NCI-H1436 treated with DMSO at 0.1 percent for 48 hours (cell line): ENCODE measurements at places on chromosomes 2 and 18.

DNA sequence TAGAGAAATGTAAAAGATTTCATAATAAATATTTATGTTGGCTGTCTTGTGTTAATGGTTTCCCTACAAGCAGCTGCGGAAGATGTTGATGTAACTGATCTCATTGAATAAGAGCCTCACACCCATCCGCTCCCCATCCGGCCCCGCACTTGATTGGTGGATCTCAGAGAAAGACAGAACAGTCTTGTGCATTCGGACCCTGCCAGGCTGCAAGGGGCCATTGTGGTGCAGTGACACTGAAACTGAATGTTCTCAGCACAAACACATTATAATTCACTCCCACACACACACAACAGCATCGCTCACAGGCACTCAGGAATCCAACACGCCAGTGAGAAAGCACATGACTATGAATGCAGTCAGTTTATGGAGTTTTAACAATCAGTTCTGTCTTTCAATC lies 47.8 kb downstream of the PRELID3A start:
- DNase-seq = no peak

DNA sequence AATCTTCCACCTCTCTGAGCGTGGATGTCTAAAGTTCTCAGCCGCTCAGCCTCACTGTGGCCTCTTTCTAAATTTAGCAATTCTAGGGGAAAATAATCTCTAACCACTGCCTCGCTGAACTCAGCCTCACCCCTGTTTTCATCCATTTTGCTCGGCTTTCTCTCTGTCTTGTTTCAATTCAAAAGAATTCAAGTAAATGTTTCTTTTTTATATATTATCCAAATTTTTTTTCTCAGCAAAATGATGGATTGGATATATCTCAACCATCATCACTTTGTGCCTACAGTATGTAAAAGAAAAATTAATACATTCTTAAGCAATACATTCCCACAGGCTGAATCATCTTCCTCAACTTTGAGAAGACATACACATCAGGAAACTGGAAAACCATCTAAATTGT lies 24.0 kb upstream of the GALNT5 start:
- DNase-seq = no peak

GRCh38 chr18:32321826-32322225 lies 132.0 kb downstream of the MEP1B start:
- no peak for DNase-seq

DNA sequence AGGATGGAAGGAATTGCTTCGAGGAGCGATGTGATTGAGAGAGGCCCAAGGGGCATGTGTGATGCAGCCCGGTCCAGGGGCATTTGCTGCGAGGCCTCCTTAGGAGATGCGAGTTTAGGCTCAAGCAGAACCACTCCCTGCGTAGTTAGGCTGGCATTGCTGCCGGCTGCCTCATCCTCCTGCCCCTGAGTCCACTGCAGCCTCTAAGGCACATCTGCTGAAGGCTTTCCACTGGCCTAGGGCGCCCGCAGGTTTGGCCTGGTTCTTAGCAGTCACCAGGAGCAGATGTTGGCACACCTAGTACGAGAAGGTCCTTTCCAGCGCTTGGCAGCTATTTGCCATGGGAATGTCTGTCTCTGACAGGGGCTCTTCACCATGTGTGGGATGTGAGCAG lies 20.7 kb downstream of the INPP5D start:
- no peak for DNase-seq

- DNase-seq = no peak
Observed at GRCh38 chr18:55839343-55839742, 251.4 kb upstream of the TCF4 start.
